ENCODE measurements at places on chromosomes 5 and 9.
A peak's percentile ranks its signal among the peaks of the same experiment; 100 is the strongest.

GRCh38 chr5:54249210-54250028, 61.0 kb downstream of the ARL15 start:
- no peak for DNase-seq

DNA sequence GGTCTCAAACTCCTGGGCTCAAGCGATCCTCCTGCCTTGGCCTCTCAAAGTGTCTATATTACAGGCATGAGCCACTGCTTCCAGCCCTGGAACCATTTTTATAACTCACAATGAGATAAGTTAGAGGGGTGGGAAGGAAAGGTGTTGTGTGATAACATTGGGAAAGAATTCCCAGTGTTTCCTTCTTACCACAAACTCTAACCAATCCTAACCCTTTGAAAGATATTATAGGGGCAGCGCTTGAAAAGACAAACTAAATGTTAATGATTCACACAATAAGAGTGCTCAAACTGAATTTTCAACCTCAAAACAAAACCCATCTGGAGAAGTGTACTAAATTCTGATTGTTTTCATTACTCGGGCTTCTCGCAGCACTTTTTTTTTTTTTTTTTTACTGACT, 109.7 kb downstream of the TSSK1B start:
- DNase-seq = no peak

- DNase-seq = no peak
These were observed 223.2 kb downstream of the PBX3 start for GRCh38 chr9:125970340-125970739.

DNA sequence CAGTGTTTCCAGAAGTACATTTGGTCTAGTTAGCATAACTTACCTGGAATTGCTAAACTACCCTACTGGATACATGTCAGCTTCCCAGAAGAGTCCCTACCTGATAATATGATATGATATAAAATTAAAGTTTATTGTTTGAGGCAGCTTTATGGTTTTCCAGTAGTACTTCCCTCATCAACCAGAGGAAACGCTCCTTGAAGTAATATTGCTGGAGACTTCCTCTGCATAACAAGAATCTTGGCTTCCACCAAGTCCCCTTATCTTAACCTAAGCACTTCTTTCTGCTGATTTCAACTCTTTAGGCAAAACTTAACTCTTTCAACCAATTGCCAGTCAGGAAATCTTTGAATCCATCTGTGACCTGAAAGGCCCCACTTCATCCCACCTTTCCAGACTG, 214.3 kb upstream of the PTGER4 start:
- no peak for DNase-seq

DNA sequence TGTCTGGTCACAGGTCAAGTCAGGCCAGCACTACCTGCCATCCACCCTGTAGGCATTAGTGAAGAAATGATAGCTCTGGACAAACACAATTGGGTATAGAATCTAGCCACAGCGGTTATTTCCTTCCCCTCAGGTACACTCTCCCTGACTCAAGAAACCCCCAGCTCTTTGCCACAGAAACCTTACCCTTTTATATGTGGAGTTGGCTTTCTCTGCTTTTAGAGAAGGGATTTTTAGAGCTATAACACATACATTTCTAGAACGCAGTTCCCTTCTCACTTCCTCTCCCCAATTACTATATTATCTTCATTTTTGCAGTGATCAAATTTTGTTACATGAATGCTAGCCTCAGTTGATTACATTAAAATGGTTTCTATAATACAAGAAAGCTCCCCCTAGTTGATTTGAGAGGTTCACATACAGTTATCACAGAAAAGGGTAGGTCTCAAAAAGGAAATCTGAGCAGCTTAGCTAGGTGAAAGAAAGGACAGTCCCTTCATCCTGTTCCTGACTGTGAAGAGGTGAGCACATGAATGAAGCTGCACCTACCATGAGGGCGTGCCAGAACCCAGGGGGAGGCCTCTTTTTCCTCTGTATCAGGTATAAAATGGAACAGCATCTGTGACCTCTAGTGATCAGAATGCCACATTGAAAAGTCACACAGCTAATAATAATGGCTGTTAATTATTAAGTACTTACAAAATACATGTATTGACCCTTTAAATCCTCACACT, 425.6 kb downstream of the KIAA0825 start:
- no peak for DNase-seq

- DNase-seq = no peak
These were observed 106.7 kb downstream of the EFNA5 start for GRCh38 chr5:107563959-107564544.

- DNase-seq = peak; percentile 63
These were observed at the start of the genes BRD9 and TRIP13 for GRCh38 chr5:892394-893136. TSS of gene BRD9 (minus strand) at chr5:892801. CDS start at chr5:892657, 144 bp downstream. TSS of gene TRIP13 (plus strand) at chr5:892884. CDS start at chr5:892999, 115 bp downstream.

DNA sequence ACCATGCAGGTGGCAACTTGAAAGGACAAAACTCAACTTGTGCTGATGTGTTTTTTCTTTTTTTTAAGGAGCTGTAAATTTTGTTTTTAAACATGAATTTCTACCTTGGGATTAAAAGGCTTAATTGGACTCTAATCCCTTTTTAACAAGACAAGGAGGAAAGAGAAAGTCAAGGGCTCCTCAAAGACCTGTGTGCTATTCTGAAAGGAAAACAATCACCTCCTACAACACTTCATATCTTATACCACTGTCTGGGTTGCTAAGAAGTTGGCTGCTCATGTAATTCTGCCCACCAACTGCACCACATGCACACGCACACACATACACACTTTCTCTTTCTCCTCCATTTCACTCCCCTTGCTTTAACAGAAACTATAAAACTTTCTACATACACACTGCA, 78.6 kb downstream of the SH3RF2 start:
- no peak for DNase-seq

GRCh38 chr5:24510523-24510988, 134.2 kb downstream of the CDH10 start:
- no peak for DNase-seq

GRCh38 chr9:37944671-37945481, 40.9 kb upstream of the SLC25A51 start:
- DNase-seq = no peak

DNA sequence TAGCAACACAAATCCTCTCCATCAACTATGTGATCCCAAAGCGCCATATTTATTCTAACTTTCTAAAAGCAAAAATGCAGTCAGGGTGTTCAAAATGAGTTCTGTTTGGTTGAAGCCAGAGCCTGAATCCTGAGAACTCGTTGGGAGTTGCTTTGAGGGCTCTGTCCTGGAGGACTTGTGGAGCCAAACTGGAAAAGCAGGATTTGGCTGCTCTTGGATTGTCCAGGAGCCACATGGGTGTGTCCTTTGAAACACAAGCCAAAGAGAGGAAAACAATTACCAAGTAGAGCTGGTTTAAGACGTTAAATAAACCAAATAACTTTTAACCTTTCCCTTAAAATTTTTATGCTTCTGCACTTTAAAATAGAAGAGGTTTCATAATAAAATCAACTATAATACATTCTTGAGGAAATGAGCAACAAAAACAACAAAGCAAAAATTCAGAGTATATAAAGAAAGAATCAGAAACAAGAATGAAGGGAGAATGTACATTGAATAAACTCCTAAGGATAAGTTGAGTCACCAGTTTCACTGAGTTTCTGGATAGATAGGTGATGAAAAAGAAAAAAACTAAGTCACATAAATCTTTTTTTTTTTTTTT, 13.5 kb downstream of the C5orf46 start:
- DNase-seq = no peak

DNA sequence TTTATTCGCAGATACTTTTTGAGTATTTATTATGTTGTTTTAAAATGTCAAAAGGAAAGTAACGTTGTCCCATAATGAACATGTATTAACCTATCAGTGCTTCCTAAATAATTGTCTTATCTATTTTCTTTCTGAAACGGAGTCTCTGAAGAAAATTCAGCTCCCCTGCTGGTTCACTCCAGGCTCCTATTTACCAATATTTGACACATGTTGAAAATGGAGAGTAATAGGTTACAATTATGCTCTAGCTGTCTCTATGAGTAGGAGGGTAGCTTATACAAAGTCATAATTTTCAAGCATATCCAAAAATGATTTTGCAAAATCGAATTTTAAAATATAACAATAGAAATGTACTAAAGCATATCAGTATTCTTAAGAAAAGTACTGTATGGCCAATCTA, 844.1 kb downstream of the CDH18 start:
- DNase-seq = no peak

DNA sequence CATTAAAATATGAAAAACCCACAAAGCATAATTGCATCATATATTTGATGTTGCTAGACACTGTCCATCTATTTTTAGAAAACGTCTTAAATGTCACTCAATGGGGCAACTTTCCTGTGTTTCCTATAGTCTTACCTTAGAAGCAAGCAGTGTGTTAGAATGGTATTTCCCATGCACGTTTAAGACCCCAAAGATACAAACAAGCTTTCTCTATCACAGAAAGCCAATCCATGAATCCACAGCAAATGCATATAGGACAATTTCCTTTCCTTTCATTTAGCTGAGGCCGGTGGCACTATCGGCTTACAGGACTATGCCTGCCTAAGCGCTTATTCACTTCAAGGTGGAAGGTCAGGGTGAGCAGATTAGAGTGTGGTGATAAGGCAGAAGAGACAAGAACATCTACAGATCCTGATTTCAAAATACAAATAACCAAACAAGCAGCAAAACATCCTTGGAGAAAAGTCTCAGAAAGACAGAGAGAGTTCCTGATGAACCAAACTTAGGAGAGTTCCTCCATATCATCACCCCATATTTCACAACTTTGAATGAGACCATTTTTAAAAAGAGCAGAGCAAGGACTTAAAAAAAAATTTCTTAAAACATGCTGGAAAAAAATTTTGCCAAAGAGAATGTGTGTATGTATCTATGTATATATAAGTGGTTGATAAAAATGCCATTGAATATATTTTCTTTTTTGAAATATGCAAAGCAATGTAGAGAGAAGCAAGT, 57.2 kb downstream of the MEF2C start:
- DNase-seq = no peak

- DNase-seq = no peak
These were observed 143.3 kb downstream of the GADD45G start for GRCh38 chr9:89748021-89748670.

- no peak for DNase-seq
These were observed 10.5 kb upstream of the NDST1 start for GRCh38 chr5:150497274-150497988.

GRCh38 chr5:74361406-74362358, 278.8 kb downstream of the ENC1 start:
- no peak for DNase-seq

- DNase-seq = no peak
These were observed 12.9 kb upstream of the AOPEP start for GRCh38 chr9:94713436-94714215.

DNA sequence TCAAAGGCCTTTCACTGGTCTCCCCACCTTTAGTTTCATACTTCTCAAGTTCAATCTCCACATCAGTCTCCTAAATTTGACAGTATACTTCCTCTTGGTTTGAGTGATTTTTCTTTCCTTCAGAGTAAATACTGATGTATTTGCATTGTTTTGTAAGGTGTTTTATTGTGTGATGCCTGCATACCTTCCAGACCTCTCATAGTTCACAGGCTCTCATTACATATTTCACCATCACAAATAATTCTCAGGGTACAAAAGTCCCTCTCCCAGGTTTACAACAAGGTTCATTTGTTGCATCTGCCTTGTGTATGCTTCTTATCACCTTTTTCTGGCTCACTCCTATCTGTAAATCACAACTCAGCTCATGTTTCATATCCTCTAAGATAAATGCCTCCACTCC, 22.2 kb upstream of the TUSC1 start:
- DNase-seq = no peak

DNA sequence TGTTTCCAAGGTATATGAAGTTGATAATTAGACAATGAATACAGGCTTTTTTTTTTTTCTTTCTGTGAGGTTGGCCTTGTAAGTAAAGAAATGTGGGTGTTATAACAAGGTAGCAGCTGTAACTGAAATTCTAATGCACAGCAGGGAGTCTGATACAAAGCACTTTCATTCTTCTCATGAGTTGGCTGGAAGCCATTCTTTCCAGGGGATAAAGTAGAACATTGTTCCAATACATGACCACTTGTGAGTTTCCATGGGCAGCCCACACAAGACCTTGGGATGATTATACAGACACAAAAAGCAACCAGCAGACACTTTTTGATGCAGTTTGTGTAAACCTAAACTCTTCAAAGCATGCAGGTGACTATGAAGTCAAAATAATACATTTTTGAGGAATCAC, 1785.9 kb upstream of the WWC1 start:
- no peak for DNase-seq

DNA sequence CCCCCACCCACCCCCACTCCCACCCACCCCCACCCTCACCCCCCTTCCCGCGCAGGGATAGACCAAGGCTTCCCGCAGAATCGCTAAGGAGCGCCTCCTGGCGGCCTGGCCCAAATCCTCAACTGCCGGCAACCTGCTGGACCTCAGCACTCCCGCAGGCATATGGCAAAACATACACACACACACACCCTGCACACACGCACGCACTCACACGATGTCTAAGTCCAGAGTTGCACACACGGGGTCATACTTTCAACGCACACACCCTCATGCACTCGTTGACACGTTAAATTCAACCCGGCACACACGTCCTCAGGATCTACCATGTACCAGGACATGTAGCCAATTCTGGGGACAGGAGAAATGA, 1.7 kb downstream of the CPLX2 start:
- DNase-seq = no peak

DNA sequence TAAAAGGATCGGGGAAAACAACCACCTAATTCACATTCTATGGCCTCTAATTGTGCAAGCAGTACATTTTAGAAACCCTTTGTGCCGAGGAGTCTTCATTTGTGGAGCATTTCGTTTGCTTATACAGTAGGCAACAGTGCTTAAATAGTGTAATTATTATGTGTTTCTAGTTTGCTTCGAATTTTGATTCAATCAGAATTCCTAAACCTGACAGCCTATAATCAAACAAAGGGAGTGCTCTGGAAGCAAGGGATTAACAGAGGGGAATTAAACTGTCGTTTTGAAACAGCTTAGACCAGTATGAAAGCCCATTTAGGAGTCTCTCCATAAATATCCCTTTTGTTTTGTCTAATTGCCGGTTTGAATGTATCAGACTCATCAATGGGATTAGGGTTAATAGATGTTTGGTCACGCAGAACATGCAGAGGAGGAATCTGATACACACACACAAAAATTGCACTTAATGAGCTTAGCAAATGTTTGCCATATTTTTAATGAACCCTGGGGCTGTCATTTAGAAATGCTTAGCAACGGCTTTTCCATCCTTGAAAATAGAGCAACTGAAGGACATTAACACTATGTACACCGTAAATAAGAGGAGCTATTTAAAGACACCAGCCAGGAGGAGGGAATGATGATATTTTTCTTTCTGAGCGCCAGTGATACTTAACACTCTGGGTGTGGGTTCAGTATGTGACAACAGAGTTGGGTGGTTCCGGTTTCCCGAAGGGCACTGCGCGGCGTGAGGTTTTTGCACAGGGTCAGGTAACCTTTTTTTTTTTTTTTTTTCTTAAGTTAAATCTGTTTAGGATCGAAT, 404.7 kb downstream of the TLE4 start:
- DNase-seq = no peak

DNA sequence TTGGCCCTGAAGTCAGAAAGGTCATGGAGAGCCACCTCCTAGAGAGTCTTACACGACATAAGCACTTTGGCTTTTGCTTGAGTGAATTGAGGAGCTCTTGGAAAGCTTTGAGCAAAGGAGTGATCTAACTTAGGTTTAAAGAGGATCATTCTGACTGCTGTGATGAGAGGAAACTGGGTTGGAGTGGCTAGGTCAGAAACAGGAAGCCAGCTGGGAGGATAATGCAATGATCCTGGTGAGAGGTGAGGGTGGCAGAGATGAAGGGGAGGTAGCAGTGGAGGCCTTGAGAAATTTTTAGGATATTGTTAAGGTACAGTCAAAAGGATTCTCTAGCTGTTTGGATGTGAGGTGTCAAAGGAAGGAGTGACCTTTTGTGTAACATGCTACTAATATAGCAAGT, 32.2 kb upstream of the ROPN1L start:
- DNase-seq = no peak

GRCh38 chr5:2910401-2911175, 159.1 kb upstream of the IRX2 start:
- DNase-seq = no peak

Measured in stimulated activated CD8-positive, alpha-beta memory T cell treated with anti-CD3 and anti-CD28 coated beads, Interleukin-7, amount 100 ng/mL, for 24 hours (primary cell).